Hepatocyte (in vitro differentiated cells): ENCODE measurements at places on chromosomes 1 and 21. TPM values are rescaled to one million over a fixed set of nuclear protein-coding genes. Genes with fewer than 3 reads are reported as not detected.

F13B gene
- polyA plus RNA-seq = 4.7 and 5.5 TPM in 2 replicates

DIRAS3 gene
- polyA plus RNA-seq = 2.0 and 4.1 TPM in 2 replicates

DISP3 gene
- polyA plus RNA-seq = 0.34 TPM in 1 of 2 replicates, not detected in the other

SERPINC1 gene
- 53.5 and 85.4 TPM in 2 replicates for polyA plus RNA-seq

IL12RB2 gene
- 0.10 TPM in 1 of 2 replicates, not detected in the other for polyA plus RNA-seq

RHOU gene
- polyA plus RNA-seq = 70.5 and 72.5 TPM in 2 replicates

CTSE gene
- polyA plus RNA-seq = 66.7 and 86.0 TPM in 2 replicates

INSRR gene
- polyA plus RNA-seq = not detected in 2 replicates

CRNN gene
- polyA plus RNA-seq = not detected in 2 replicates

GPR25 gene
- polyA plus RNA-seq = not detected in 2 replicates

SPATA6 gene
- 3.4 and 4.3 TPM in 2 replicates for polyA plus RNA-seq

GRCh38 chr1:38700077-38700470 lies 159.5 kb downstream of the RRAGC start:
- H3K4me1 ChIP-seq = no peaks in the 10 kb centered on the region
- DNase-seq = no peak
- H3K36me3 ChIP-seq = no peaks in the 10 kb centered on the region
- H3K4me3 ChIP-seq = no peak overlapping the region

DNA sequence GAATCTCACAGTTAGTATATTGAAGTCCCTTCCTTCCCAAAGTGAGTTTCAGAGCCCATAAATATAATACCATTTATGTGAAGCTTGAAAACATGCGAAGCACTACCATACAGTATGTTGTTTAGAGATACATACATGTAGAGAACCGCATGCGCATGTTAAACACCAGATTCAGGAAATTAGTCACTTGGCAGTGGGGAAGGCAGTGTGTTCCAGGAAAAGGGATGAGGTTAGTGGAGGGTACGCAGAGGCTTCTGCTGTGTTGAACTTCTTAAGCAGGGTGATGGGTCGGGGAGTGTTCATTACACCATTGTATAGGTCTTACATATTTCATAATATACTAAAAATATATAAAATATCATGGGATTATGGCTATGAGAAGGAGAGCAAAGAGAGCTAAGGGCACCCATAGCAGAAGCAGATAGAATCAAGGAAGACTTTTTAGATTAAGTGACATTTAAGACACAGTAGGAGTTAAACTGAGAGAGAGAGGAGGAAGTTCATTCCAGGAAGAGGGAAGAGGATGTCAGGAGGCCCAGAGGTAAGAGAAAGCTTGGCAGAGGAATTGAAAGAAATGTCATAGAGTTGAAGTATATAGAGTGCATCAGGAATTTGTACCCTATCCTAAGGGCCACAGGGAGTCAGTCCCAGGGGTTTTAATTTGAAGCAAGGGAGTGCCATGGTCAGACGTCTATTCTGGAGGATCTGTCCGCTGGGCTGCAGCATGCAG lies 43.5 kb upstream of the SARS1 start:
- H3K27ac ChIP-seq = no peak overlapping the region
- no peaks in the 10 kb centered on the region for H3K36me3 ChIP-seq
- H3K4me1 ChIP-seq = no peaks in the 10 kb centered on the region
- H3K27me3 ChIP-seq = no peaks in the 10 kb centered on the region
- DNase-seq = no peak

DNA sequence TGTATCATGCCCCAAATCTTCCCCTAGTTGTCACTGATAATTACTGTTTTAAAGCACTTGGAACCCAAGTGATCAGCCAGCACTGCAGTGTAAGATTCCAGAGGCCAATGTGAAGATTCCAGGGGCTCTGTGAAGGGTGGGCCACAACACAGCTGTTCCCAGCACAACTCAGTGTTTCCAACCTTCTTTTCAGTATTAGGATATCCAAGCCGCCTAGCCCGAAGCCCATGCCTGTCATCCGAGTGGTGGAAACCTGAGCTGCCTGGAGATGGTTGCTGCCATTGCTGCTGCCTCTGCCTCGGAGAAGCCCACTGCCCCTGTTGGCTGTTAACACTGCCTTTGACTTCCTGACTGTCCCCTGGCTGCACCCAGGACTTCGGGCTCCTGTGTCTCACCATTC lies 30.4 kb upstream of the SNX27 start:
- peaks cover 24% of the 10 kb centered on the region for H3K4me1 ChIP-seq
- H3K36me3 ChIP-seq = no peaks in the 10 kb centered on the region
- no peak for DNase-seq
- no peak overlapping the region for H3K27ac ChIP-seq
- H3K4me3 ChIP-seq = no peak overlapping the region
- H3K27me3 ChIP-seq = no peaks in the 10 kb centered on the region

DNA sequence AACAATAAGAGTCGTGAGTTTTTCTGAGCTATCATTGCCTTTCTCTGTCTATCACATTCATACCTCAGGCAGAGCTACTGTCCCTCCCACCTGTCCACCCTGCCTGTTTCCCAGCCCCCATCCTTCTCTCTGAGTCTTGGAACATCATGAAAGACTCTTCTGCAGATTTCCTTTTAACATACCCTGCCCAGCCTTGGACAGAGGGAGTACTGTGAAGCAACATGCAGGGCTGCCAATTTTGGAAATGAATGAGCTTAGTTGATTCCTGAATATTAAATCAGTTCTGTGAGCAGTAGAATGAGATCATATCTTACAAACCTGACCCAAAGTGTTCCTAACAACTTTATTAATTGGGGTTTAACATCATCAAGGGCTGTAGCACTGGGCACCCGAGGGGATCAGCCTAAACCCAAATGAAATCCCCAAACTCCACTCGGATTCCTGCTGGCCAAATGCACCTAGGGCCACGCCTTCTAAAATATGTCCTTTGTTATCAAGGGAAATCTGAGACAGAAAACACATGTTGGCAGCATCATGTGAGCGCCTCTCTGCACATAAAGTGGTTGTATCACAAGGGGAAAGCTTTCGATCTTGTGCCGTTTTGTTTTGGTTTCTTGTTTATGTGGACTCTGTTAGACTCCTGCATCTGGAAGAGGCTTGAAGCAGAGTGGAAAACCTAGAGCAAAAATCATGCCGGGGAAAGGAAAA lies 357.6 kb downstream of the KIF26B start:
- peaks cover 13% of the 10 kb centered on the region for H3K4me1 ChIP-seq
- no peaks in the 10 kb centered on the region for H3K27me3 ChIP-seq
- no peak for DNase-seq

DNA sequence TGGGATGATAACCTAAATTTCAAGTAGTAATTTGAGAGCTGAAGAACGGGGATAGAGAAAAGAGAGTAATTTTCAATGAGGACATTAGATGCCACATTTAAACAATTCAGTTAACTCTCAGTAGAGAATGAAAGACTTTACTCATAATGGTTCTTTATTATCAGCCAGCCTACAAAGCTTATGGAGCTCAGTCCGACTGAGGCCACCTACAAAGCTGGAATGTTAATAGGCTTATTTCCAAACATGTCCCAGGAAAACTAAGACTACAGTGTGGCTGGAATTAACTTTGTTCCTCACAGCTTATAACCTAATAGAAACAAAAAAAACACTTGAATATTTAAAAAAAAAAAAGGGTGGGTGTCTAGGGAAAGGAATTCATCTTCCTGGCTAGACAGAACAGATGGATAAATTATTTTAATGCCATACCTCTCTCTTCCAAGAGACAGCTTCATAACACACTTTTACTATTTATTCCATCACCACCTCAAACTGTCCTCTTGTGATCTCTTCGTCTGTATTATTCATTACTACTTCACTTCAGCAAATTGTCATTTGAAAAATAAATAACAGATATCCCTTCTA lies 9.8 kb downstream of the SLC19A2 start:
- H3K4me1 ChIP-seq = peaks cover 10% of the 10 kb centered on the region
- H3K4me3 ChIP-seq = no peak overlapping the region
- no peaks in the 10 kb centered on the region for H3K36me3 ChIP-seq
- no peak overlapping the region for H3K27ac ChIP-seq
- DNase-seq = no peak

GRCh38 chr1:119724611-119725218 lies 13.0 kb downstream of the PHGDH start:
- H3K4me3 ChIP-seq = no peak overlapping the region
- DNase-seq = no peak
- H3K36me3 ChIP-seq = no peaks in the 10 kb centered on the region
- peak overlapping the region; percentile 76 for H3K27ac ChIP-seq
- H3K4me1 ChIP-seq = peaks cover 25% of the 10 kb centered on the region

DNA sequence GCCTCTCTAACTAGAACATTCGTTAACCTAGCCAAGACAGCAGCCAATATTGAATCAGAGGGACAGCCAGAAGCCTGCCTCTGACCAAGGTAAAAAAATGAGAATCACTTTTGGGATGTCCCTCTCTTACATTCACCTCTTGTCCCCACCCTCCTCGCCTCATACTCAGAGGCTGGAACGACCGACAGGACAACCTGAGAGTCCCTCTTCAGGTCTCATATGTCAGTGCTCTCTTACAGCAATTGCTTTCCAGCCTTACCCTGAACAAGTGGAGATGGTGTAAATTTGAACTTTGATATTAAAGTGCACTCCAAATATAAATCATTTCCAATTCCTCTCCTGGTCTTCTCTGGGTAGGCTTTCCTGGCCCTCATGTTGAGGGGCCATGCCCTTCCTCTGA lies 327.5 kb downstream of the KCTD3 start:
- H3K4me3 ChIP-seq = no peak overlapping the region
- no peaks in the 10 kb centered on the region for H3K36me3 ChIP-seq
- DNase-seq = no peak
- H3K27me3 ChIP-seq = peaks cover 14% of the 10 kb centered on the region

- H3K27ac ChIP-seq = no peak overlapping the region
- no peak for DNase-seq
These were observed 165.3 kb downstream of the SLC35F3 start for GRCh38 chr1:234069760-234070159.

GRCh38 chr21:26437326-26438009 lies 135.6 kb downstream of the CYYR1 start:
- DNase-seq = no peak
- no peaks in the 10 kb centered on the region for H3K27me3 ChIP-seq
- no peaks in the 10 kb centered on the region for H3K36me3 ChIP-seq
- H3K27ac ChIP-seq = no peak overlapping the region
- no peak overlapping the region for H3K4me3 ChIP-seq

DNA sequence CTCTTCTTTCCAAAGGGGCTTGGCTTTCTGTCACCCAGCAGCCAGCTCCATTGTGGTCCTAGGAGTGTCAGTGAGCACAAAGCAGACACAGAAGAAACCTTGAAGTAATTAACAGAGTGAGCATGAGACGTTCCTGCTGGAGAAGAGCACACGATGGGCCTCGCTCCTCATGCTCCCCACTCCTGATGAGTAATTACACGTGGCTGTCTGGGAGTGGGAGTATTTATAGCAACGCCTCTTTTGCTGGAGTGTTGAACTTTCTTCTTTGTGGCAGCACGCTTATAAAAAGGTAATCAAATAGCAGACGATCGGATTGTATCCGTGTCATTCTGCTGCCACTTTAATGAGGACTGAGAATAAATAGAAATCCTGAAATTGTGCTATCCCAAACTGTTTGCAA lies 185.8 kb downstream of the CAMTA1 start:
- no peaks in the 10 kb centered on the region for H3K36me3 ChIP-seq
- H3K27me3 ChIP-seq = no peaks in the 10 kb centered on the region
- DNase-seq = no peak

- H3K36me3 ChIP-seq = no peaks in the 10 kb centered on the region
- H3K4me1 ChIP-seq = peaks cover 13% of the 10 kb centered on the region
- no peaks in the 10 kb centered on the region for H3K27me3 ChIP-seq
- no peak overlapping the region for H3K4me3 ChIP-seq
- DNase-seq = no peak
These were observed 57.0 kb upstream of the SIM2 start for GRCh38 chr21:36641886-36642285.

DNA sequence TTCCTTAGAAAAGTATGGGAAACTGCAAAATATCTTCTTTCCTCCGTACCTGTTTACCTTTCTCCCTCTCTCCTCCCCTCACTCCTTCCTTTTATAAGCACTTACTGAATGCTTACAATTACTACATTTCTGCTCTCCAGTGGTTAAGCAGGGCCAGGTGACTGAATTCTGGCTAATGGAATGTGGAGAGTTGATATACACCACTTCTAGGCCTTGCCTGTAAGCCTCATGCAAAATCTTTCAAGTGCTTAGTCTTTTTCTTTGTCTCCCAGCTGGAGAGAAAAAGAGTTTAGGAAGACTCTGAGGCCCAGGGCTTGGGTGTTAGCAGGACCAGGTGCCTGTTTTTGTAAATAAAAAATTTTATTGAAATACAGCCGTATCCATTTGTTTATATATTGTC lies 77.7 kb upstream of the CACNA1E start:
- no peaks in the 10 kb centered on the region for H3K36me3 ChIP-seq
- H3K4me1 ChIP-seq = no peaks in the 10 kb centered on the region
- no peak overlapping the region for H3K27ac ChIP-seq

GRCh38 chr1:6004412-6005123 lies 12.3 kb upstream of the NPHP4 start:
- H3K36me3 ChIP-seq = no peaks in the 10 kb centered on the region
- DNase-seq = no peak
- H3K27ac ChIP-seq = no peak overlapping the region
- no peak overlapping the region for H3K4me3 ChIP-seq
- no peaks in the 10 kb centered on the region for H3K4me1 ChIP-seq
- no peaks in the 10 kb centered on the region for H3K27me3 ChIP-seq

DNA sequence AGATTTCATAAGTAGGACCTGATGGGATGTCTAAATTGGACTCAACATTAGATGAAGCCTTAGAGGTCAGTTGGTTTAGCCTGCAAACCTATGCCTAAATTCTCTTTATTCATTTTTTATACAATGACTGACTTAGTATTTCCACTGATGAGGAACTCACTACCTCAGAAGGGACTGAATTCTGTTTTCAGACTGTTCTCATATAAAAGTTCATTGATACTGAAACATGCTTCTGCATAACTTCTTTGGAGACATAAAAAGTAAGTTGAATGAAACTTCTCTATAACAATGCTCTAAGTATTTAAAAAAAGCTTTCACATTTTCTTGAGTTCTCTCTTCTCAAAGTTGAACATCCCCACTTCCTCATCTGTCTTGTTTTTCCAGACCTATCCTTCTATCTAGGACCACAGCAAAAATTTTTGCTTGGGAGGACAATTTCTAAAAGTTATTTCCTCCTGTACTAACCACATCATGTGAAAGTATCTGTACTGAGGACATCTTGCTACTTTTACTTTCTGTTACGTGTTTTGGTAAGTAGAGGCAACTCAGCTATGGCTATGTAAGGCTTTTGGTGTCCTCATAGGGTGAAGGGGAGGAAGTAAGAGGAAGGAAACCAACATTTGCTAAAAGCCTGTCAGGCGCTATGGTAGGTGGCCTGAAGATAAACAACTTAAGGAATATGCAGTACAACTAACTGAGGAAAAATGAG lies 64.1 kb downstream of the USP24 start:
- no peaks in the 10 kb centered on the region for H3K4me1 ChIP-seq
- no peaks in the 10 kb centered on the region for H3K36me3 ChIP-seq
- H3K27ac ChIP-seq = no peak overlapping the region
- H3K4me3 ChIP-seq = no peak overlapping the region

- no peak for DNase-seq
- peaks cover 3% of the 10 kb centered on the region for H3K4me1 ChIP-seq
- H3K27ac ChIP-seq = no peak overlapping the region
- H3K36me3 ChIP-seq = no peaks in the 10 kb centered on the region
These were observed 42.4 kb downstream of the TNFSF4 start for GRCh38 chr1:173164686-173165085.

GRCh38 chr1:66980745-66981367 lies 56.1 kb downstream of the MIER1 start:
- no peak for DNase-seq
- H3K4me3 ChIP-seq = no peak overlapping the region
- no peak overlapping the region for H3K27ac ChIP-seq
